ENCODE measurements at places on chromosomes 1 and 21.
A peak's percentile ranks its signal among the peaks of the same experiment; 100 is the strongest.

DNA sequence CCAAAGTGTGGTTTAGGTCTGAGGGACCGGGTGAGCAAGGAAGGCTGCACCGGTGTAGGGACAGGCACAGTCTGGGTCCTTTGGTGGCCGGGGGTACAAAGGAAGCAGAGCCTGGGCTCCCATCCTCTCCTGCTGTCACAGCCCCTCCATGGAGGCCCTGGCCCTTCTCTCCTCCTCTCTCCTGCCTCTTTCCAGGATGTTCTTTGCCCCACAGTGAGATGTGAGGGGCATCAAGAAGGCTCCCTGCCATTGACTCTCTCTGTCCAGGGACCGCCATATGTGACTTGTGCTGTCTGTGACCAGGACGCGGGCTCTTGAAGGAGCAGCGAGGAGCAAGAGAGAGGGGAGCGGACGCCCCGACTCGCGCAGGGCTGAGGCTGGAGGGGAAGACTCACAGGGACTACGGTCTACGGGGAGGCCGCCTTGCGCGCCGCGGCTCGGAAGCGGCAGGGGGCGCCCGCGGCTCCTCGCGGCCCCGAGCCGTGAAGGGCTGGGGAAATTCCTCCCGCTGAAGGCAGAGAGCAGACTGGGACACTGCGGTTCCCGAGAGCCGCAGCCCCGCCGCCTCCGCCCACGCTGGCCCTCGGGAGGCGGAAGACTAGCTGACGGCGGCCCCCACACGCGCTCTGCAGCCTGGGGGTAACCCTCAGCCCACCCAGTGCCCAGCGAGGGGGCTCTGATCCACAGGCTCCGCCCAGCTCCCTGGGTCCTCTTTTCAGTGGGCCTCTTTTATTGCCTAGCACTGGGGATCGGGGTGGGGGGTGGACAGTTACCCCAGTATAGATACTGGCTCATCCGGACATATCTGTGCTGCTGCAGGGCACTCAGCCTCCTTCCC lies 40.8 kb downstream of the MAB21L3 start:
- peak; percentile 84 for DNase-seq

DNA sequence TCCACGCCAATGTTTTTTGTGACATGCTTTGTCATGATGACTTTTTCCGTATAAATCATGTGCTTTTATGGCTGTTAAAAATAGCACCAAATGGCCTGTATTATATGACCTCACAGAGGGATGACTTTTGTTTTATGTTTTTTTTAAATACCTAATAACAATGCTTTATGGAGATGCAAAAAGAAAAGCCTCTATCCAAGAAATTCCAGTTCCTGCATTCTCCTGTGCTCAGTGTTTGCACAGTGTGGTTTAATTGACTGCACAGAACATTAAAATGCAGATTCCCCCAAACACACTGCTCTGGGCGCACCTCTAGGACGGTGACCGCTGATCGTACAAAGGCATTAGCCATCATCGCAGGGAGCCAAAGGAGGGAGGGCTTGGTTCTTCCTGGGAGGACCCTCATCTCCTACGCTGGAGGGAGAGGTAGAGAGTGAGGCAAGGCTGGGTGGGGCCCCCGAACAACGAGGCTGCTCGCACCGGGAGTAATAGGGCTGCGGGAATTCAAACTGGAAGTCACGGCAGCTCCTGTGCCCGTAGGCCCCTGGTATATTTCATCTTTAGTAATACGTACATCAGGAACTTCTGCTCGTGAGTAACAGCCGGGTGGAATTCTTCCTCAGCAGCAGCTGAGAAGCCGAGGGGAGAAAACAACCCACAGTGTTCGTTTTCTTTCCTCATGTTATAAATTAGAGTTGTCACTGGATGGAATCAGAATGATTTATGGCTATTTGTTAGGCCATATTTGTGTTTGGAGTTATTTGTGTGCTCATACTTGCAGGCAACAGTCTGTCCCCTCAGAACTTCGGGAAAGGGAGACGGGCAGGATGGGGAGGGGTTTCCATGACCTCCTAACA lies 465.6 kb downstream of the CAMTA1 start:
- no peak for DNase-seq

- DNase-seq: no peak
These were observed 17.8 kb upstream of the OVAAL start for GRCh38 chr1:180540697-180541594.

GRCh38 chr1:184387476-184388318 lies 868 bp downstream of the C1orf21 start:
- DNase-seq: peak; percentile 52

GRCh38 chr1:100320311-100321099 lies 31.8 kb upstream of the CDC14A start:
- DNase-seq: no peak

- no peak for DNase-seq
These were observed 8.5 kb upstream of the MATN1 start for GRCh38 chr1:30731806-30732276.

GRCh38 chr1:233113009-233113879 lies 162.8 kb downstream of the NTPCR start:
- no peak for DNase-seq
